Left hindlimb (tissue), 1 donor: ENCODE measurements at places on chromosomes 2 and 18.

GRCh38 chr2:223889229-223889628 is 51.8 kb upstream of the AP1S3 start:
- DNase-seq, result no peak

GRCh38 chr18:70337139-70337972 is 48.5 kb downstream of the SOCS6 start:
- no peak for DNase-seq

- no peak for DNase-seq
These were observed 240.0 kb downstream of the RND3 start for GRCh38 chr2:150247481-150247880.

GRCh38 chr2:227402959-227403358 is 15.2 kb upstream of the SCYGR1 start:
- no peak for DNase-seq

DNA sequence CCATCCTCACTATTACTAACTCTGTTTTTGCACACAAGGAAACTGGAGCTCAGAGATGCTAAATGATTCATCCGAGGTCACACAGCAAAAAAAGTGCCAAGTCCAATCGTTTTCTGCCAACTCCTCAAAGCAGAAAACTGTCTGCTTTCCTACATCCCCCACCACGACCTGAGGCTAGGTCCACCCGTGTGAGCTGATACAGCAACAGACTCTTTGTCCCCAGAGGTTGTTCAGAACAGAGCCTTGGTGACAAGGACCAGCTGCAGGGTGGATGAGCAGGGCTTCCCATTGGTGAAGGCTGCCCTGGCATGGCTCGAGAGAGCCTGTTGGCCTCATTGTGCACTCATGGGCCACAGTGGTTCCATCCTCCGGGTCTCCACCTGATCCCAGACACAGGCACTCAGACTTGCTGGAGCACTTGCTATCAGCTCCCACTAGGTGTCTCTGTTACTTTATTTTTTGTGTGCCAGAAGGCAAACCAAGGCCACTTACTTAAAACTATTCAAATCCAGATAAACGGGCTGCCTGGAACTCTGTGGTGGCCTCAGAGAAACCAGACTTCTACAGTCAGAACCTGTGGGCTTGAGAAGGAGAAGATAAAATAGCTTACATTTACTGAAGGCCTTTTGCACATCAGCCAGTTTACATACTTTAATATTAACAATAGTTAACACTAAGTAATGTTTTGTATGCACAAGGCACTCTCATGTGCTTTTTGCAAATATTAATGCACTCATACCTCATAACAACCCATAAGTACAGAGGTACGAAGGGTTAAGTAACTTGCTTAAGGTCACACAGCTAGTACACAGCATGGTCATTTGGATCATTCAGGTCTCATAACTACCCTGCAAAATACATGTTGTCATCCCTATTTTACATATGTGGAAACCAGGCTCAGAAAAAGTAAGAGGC is 62.9 kb upstream of the CTIF start:
- peak; percentile 62 for DNase-seq

- no peak for DNase-seq
These were observed 61.0 kb downstream of the GRB14 start for GRCh38 chr2:164560181-164560792.

DNA sequence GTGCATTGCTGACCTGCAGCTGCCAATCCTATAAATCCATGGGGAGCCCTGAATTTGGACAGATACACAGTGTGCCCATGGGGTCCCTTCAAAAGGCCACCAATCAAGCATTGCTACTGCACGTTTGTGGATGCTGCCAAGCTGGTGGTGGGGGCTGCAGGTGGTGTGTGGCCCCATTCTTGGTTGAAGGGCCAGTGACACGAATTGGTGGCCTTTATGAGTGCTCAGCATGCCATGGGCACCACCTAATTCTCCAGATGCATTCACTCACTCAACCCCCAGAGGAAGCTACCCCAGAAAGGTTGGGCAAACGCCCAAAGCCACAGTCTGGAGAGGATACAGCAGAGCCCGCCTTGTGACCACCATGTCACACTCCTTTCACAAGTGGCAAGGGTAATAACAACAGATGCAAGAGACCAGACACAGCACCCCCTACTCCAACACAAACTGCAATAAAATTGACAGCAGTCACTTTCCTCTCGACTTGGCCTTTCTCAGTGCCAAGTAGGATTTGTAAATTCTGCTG is 27.1 kb downstream of the MC2R start:
- DNase-seq, result no peak

GRCh38 chr2:171180229-171180930 is 19.7 kb upstream of the TLK1 start:
- no peak for DNase-seq

- DNase-seq, result no peak
These were observed 1.2 kb downstream of the PAX3 start for GRCh38 chr2:222297600-222297935.
